GM19239 (cell line): ENCODE measurements at places on chromosomes 5 and 9.

GRCh38 chr9:16628413-16628812 is 242.1 kb downstream of the BNC2 start:
- no peak for DNase-seq

DNA sequence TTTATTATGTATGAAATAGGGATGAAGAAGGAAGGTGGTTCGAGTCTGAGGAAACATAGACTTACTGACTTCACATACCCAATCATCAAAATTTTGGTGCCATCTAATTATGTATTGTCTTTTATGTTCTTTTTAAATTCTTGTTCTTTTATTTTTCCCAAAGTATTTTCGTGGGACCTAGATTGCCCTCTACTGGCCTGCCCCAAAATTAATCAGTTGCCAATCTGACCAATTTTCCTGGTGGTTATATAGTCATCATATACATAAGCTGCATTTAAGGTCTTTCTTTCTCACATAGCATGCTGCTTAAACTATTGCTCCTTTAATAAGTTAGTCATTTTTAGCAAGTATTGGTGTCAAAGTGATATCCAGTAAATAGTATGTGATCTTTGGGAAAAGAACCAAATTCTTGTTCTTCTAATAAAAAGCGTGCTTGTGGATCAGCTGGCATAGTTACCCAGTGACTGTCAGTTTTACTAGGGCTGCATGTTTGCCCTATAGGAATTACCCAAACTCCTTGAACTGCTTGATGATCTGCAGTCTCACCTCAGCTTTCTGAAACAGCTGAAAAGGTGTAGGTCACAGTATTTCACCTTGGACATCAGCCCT is 223.5 kb downstream of the SH3GL2 start:
- DNase-seq = no peak

DNA sequence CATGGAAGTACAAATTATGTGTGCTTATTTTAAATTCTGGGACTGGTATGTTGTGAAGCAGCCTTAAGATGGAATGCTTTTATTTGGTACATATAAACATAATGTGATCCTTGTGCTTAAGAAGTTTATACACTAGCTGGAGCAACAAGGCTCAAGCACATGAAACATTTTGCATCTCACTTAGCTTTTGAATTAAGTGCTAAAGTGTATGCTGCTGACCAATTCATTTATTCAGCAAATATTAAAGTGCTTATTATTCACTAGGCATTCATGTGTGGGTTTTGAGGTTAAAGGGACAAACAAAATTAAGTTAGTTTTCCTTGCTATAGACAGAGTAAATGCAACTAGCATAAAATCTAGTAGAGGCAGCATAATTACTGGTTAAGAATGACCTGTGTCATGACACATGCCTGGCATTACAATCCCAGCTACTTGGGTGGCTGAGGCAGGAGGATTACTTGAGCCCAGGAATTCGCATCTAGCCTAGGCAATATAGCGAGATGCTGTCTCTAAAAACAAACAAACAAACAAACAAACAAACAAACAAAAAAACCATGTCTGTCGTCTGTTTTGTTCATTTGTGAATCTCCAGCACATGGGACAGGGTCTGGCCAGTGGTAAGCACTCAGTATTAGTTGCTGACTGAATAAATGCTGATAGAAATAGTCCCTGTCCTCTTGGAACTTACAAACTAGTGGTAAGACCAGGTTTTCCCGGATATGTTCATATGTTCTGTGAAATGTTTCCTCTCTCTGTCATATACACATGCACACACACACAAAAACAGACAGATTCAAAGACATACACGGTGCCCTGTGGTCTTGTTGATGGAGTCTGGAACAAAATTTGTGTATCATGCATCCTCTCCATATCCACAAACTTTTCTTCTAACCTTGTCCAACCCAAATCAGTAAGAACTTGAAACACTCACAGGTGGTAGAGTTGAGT is 41.9 kb upstream of the TNFAIP8 start:
- no peak for DNase-seq

DNA sequence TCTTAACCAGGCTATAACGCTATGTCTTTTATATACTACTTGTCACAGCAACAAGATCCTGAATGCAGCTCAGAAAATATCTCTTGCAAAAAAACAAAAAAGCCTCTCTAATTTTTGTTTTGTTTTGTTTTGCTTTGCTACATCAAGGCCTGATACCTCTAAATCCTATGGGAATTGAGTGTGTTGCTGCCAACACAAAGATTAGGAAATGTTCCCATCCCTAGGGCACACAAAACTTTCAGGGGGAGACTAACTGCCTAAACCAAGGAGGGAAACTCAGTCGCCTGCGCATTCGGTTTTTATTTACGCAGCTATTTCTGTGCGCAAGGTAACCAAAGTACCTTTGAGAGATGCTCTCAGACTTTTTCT is 1.7 kb downstream of the SSBP2 start:
- no peak for DNase-seq

DNA sequence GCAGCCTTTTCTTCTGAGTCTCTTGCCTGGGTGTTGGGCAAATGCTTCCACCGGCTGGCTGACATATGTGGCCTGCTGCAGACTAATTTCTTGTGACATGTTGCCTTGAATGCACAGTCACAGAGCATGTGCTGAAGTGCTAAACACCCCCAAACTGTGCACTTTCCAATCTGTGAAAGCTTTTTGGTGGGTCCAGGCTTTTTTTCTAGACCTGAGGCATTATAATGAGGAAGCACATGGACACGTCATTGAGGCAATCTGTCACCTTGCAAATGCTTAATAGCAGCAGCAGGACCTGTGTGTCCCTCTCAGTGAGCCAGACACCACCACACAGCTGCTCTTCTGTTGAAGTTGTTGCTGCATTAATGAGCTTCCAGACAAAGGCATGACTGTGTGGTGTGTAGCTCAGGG is 274.7 kb downstream of the ELAVL2 start:
- DNase-seq = no peak

- no peak for DNase-seq
These were observed 166.0 kb upstream of the IRX2 start for GRCh38 chr5:2917524-2917923.

GRCh38 chr9:98549401-98549800 is 159.3 kb downstream of the GABBR2 start:
- DNase-seq = no peak

DNA sequence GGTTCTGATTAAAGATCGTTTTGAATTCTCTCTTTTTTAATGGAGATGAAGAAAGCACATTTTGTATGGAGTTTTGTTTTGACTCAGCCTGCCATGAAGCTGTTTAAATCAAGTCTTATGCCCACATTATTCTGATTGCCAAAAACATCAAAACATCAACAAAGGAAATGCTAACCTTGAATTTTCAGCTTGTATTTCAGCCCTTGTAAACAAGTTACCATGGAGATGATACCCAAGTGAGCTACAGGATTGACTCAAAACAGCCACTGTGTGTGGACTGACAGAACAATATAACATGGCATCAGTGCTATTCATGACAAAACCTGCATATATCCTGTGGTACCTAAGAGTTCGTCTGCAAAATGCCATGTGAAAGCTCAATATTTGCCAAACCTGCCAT is 1581.0 kb downstream of the MAT2B start:
- DNase-seq = no peak
